Lung (tissue), 17 donors: ENCODE measurements at places on chromosomes 3 and 15. TPM values are rescaled to one million over a fixed set of nuclear protein-coding genes. Genes with fewer than 3 reads are reported as not detected.
A peak's percentile ranks its signal among the peaks of the same experiment; 100 is the strongest.

TMEM45A gene
- 7.8 TPM for polyA plus RNA-seq

CBLB gene
- 7.2 TPM for polyA plus RNA-seq

- no peaks in the 10 kb centered on the region for H3K36me3 ChIP-seq
- no peak overlapping the region for H3K27ac ChIP-seq
- DNase-seq = no peak
- H3K4me3 ChIP-seq = no peak overlapping the region
- no peaks in the 10 kb centered on the region for H3K27me3 ChIP-seq
Measured at GRCh38 chr3:182445576-182445975, 347.7 kb upstream of the ATP11B start.

SLC27A2 gene
- polyA plus RNA-seq = 4.5 TPM

- no peaks in the 10 kb centered on the region for H3K27me3 ChIP-seq
- H3K4me3 ChIP-seq = no peak overlapping the region
- H3K27ac ChIP-seq = no peak overlapping the region
- peaks cover 16% of the 10 kb centered on the region for H3K4me1 ChIP-seq
- no peaks in the 10 kb centered on the region for H3K36me3 ChIP-seq
Measured at GRCh38 chr3:177606891-177607290, 409.6 kb upstream of the TBL1XR1 start.

MYL3 gene
- 1.9 TPM for polyA plus RNA-seq

- H3K4me3 ChIP-seq = no peak overlapping the region
- no peaks in the 10 kb centered on the region for H3K36me3 ChIP-seq
- no peak overlapping the region for H3K27ac ChIP-seq
- DNase-seq = peak; percentile 44
- H3K27me3 ChIP-seq = no peaks in the 10 kb centered on the region
Measured at GRCh38 chr3:72347819-72348319, 500.4 kb downstream of the SHQ1 start.

DNA sequence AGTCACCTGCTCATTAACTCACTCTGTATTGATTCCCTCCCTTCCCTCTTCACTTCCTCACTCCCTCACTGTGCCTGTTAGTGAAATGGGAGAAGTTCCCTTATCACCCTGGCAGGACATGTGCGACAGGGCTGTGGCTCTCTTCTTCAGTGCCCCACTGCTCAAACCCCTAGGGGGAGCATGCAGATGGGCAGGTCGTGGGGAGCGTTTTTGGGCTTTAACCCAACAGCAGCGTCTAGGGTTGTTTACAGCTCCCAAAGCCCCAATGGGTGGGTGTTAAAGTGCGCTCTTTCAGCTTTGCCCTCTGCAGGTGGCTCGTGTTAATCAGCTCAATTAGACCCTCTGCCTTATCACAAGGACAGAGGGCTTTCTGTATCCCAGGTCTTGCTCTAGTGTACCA, 447.8 kb upstream of the PROK2 start:
- peaks cover 25% of the 10 kb centered on the region for H3K4me1 ChIP-seq
- no peak for DNase-seq
- no peak overlapping the region for H3K4me3 ChIP-seq
- H3K27ac ChIP-seq = no peak overlapping the region
